ENCODE measurements at places on chromosomes 2 and 18. TPM values are rescaled to one million over a fixed set of nuclear protein-coding genes. Genes with fewer than 3 reads are reported as not detected.

Gene POLE4
- polyA plus RNA-seq, result 66.0 TPM

Gene CNRIP1
- polyA plus RNA-seq, result not detected

Gene ALK
- not detected for polyA plus RNA-seq

Gene ST6GAL2
- polyA plus RNA-seq, result not detected

Gene GPR35
- 327 TPM for polyA plus RNA-seq

Gene SP5
- 0.54 TPM for polyA plus RNA-seq

Gene OLA1
- 90.1 TPM for polyA plus RNA-seq

Gene TWIST2
- polyA plus RNA-seq, result not detected

Gene CACNB4
- 0.27 TPM for polyA plus RNA-seq

Gene PRKAG3
- polyA plus RNA-seq, result 0.15 TPM

Gene RBM45
- 12.4 TPM for polyA plus RNA-seq

Gene SLC30A3
- not detected for polyA plus RNA-seq

Gene TNS1
- 1.3 TPM for polyA plus RNA-seq

Gene KIAA2012
- not detected for polyA plus RNA-seq

Gene ANKRD62
- polyA plus RNA-seq, result not detected

Gene ZAP70
- polyA plus RNA-seq, result 3.9 TPM

Gene STPG4
- polyA plus RNA-seq, result not detected

Gene MTCL1
- polyA plus RNA-seq, result 12.4 TPM

Gene TMEFF2
- not detected for polyA plus RNA-seq

Gene SKOR2
- polyA plus RNA-seq, result not detected

Gene HOXD10
- polyA plus RNA-seq, result 0.09 TPM

Gene SPR
- polyA plus RNA-seq, result 44.5 TPM

Gene ZNF2
- polyA plus RNA-seq, result 1.1 TPM

Gene SCN2A
- polyA plus RNA-seq, result not detected

Gene CCBE1
- 0.27 TPM for polyA plus RNA-seq

Gene CFC1
- 0.18 TPM for polyA plus RNA-seq

Gene CMPK2
- 9.5 TPM for polyA plus RNA-seq

Gene TPRKB
- 74.0 TPM for polyA plus RNA-seq

Gene LCT
- polyA plus RNA-seq, result 332 TPM

Gene GAL3ST2
- not detected for polyA plus RNA-seq

Gene RNF125
- polyA plus RNA-seq, result 11.2 TPM

Gene RAX
- polyA plus RNA-seq, result not detected

Gene SLC8A1
- polyA plus RNA-seq, result 1.4 TPM

Gene C2orf72
- 7.6 TPM for polyA plus RNA-seq

Gene KCNJ3
- 6.5 TPM for polyA plus RNA-seq

Gene PNKD
- 137 TPM for polyA plus RNA-seq

Gene ALPI
- 204 TPM for polyA plus RNA-seq

Gene AFTPH
- 51.0 TPM for polyA plus RNA-seq

Gene GAREM1
- 12.8 TPM for polyA plus RNA-seq

Gene ACSL3
- 29.4 TPM for polyA plus RNA-seq

Gene ZNF804A
- 0.57 TPM for polyA plus RNA-seq

Gene FZD7
- polyA plus RNA-seq, result 1.6 TPM

Gene TPO
- 1.7 TPM for polyA plus RNA-seq

Gene IL1R2
- 1.6 TPM for polyA plus RNA-seq

Gene TCF4
- polyA plus RNA-seq, result 6.2 TPM

Gene IL36A
- polyA plus RNA-seq, result 0.09 TPM

All from small intestine (tissue), 16 donors.